ENCODE measurements at places on chromosomes 4 and X.

DNA sequence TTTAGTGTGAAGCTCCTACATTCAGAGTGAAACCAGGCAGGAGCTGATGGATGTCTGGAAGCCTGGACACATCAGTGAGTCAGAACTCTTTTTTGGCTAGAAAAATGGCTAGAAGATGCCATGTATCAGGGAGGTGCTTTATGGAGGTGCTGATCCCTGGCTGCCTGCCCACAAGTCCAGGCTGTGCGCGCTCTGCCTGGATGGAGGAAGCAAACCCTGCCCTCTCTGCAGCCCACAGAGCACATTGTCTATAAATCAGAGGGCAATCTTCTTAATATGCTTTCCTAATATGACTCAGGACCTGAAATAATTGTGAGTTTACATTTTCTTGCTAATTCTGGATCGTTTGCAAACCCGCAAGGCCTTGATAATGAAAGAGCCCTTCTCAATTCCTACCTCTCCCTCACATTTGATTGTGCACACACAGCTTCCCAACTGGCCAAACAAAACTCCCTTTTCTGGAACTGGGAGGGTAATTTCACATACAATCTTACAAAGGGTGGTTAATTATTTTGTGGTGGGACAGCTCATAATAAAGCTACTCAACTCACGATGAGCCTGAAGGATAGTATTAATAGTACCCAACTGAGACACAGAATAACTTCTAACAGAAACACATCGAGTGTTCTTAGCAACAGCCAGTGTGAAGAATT lies 11.7 kb downstream of the MFAP3L start:
- no peak for DNase-seq

- DNase-seq, result peak; percentile 58
Measured at GRCh38 chr4:17447675-17448298, 64.1 kb downstream of the QDPR start.

GRCh38 chr4:163665521-163666331 lies 171.2 kb downstream of the TMA16 start:
- no peak for DNase-seq

GRCh38 chrX:69113723-69114122 lies 51.5 kb downstream of the PJA1 start:
- no peak for DNase-seq

GRCh38 chr4:38166082-38166481 lies 205.9 kb downstream of the PTTG2 start:
- DNase-seq, result no peak

DNA sequence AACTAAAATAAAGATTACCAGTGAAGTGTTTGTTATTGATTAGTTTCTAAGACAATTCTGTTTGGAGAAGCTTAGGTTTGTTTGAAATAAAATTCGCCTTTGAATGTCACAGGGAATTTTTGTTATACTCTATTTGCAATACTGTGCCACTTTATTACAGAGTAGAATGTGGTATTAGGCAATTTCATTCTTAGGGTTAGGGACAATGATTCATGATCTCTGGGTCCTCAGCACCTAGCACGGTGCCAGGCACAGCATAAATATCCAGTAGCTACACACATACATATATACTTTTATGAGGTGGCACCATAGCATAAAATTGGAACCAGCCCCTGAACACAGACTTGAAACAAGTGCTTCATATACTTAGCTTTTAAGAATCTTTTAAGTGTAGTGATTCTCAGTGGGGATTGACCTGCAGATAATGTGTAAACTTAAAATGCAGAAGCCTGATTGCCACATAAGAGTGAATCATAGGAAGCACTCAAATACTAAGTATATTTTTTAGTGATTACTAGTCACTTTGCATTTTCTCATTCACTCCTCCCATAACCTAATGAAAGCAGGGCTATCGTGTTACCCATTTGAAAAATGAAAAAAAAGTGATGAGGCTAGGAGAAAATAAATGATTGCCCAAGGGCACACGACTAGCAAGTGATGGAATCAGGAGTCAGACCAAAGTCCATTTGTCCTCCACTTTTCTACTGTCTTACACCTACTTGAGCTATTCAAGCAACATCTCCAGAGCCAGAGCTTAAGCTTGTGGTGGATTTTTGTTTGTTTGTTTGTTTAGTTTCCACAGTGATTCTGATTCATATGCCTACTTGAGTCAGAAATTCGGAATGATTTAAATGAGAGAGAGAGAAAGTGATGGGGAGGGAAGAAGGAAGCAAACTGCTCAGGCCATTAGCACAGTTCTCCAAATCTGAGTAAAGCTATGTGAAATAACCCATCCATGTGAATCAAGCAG lies 366.0 kb upstream of the FGF13 start:
- DNase-seq, result no peak

- no peak for DNase-seq
Measured at GRCh38 chrX:28278251-28278650, 297.0 kb upstream of the DCAF8L1 start.

DNA sequence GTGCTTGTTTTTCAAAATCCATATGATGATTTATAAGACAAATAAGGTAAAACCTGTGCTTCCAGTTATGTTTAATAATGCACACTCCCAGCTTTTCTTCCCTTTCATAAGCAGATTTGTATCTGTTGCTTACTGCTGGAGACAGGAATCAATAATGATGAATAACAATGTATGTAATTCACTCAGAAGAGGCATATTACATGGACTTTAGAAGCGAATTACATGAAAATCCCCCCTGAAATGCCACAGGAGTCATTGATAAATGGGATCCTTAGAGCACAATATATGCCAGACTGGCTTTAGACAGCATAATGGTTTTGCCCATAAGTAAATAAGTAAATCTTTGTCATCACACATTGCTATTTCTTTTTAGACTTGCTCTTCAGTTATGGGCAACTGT lies 892.3 kb downstream of the CCSER1 start:
- no peak for DNase-seq

GRCh38 chr4:143358923-143359643 lies 22.4 kb downstream of the GAB1 start:
- DNase-seq, result no peak

DNA sequence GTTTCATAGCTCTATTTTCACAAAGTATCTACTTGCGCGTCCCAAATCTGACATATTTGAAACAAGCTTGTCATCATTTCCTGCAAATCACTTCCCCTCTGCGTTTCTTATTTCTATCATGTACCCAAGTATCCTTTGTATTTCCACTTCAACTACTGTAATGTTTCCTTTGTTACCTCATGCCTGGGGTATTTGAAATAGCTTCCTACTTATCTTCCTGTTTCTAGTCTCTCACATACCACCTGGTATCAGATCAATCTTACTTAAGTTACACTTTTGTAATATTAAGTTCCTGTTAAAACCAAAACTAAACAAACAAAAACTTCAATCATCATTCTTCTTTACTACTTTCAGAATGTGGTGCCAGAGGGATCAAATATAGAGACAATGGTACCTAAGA lies 93.6 kb upstream of the SMAD1 start:
- DNase-seq, result no peak

DNA sequence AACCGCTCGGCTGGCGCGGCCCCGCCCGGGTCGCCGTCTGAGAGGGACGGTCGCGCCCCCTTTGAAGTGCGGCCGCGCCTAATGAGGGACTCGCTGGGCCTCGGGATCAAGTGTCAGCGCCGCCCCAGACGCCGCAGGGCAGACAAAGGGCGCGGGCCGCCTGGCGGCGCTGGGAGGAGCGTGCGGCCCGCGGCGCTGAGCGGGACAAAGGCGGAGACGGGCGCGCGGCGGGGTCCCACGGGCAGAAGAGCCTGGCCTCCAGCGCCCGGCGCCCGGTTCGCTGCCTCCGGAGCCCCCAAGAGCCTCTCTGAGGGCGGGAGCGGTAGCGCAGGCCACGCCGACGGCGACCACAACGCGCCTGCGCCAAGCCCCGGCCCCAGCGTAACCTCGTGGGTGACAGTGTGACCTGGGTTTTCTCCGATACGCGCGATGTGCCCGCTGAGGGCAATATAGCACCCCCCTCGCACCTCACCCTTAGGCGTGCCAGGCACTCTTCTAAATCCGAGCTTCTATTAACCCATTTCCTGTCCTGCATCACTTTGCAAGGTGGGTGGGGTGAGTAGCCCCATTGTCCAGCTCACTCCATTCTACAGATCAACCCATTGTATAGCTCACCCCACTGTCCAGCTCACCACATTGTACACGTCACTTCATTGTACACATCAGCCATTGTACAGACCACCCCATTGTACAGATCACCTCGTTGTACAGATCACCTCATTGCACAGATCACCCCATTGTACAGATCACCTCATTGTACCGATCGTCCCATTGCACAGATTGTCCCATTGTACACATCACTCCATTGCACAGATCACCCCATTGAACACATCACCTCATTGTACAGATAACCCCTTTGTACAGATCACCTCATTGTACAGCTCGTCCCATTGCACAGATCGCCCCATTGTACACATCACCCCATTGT lies 33.7 kb upstream of the STX18 start:
- peak; percentile 71 for DNase-seq

GRCh38 chr4:123564758-123565346 lies 168.3 kb downstream of the SPRY1 start:
- DNase-seq, result peak; percentile 41

- no peak for DNase-seq
Measured at GRCh38 chrX:104621781-104622180, 55.8 kb downstream of the IL1RAPL2 start.

DNA sequence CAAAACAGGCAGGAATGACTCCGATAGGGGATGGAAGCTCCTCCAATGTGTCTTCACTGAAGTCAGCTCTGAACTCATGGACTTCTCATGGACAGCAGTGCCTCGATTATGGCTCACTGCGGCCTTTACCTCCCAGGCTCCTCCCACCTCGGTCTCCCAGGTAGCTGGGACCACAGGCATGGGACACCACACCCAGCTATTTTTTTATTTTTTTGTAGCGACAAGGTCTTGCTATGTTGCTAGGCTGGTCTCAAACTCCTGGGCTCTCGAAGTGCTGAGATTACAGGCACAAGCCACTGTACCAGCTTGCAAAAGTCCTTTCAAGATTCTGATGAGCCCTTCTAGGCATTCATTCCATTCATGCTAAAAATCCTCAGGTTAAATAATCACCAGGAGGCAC lies 181.5 kb downstream of the NSUN7 start:
- DNase-seq, result no peak

DNA sequence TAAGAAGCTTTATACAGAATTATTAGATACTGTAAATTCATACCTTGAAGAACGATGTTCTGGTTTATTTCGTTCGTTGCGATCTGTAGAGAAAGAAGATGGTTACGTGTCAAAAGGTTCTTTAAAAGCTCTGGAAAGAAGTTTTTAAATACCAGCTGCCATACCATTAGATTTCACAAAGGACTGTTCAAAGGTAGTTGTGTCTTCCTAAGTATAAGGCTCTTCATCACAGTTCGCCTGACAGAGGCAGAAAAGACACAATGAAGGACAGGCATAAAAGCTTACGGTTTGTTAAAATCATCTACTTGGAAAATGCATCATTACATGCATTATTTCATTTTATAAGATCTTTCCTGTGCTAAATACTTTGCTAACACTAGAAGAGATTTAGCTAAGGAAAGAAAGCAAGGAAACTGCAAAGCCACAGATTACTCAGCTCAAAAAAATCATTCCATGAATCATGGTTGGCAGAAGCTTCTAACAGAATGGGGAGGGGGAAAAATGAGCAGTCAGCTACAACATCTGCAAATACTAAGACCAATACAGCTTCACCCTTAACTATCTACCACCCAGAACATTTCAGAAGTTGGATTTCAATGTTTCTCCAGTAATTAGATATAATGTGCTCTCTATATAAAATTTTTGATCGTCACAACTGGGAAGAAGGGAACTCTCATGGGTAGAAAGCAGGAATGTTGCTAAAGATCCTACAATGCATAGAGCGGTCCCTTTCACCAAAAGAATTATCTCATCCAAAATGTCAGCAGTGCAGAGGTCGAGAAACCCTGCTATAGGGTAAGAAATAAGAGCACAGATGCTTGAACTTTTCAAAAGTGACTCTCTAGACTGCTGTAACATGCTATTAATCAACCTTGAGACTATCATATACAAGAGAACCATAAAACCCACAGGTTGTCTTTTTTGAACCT lies 50.7 kb upstream of the PRSS48 start:
- no peak for DNase-seq

GRCh38 chr4:51931461-51931860 lies 88.5 kb downstream of the DCUN1D4 start:
- DNase-seq, result no peak

DNA sequence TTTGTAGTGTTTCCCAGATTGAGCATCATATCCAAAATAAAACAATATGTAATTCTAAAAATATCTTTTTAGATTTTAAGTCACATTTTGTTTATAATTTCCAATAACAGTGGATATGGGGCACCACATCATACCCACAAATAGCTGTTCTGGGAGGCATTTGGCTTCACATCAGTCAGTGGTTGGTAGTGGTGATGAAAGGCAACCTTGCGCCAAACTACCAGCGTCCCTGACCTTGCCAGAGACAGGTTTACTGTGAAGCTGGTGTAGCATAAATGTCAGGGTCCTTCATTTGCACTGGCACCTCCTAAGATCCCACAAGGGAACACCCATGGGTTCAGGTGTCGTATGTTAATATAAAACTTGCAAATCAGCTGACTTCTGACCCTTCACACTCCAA lies 222.2 kb downstream of the DCTD start:
- no peak for DNase-seq

DNA sequence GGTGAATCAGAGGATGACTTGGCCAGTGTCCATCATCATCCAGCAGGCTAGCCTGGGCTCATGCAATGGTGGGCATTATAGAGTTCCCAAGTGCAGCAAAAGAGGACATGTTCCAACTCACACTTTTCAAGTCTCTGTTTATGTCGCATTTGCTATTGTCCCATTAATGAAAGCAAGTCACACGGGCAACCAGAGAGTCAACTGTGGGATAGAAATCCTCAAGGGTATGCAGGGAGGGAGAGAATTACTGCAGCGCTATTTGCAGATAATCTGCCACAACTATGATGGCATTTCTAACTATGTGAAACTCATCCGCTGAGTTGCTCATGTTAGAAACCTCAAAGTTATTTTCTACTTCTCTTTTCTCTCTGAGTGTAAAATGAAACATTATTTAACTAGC lies 78.5 kb upstream of the TAB3 start:
- DNase-seq, result no peak

- no peak for DNase-seq
Measured at GRCh38 chr4:125283707-125284279, 31.0 kb upstream of the FAT4 start.

GRCh38 chrX:150365990-150366911 lies 3.1 kb downstream of the MAMLD1 start:
- peak; percentile 56 for DNase-seq

- DNase-seq, result no peak
Measured at GRCh38 chr4:87049508-87049907, 114.7 kb downstream of the AFF1 start.

DNA sequence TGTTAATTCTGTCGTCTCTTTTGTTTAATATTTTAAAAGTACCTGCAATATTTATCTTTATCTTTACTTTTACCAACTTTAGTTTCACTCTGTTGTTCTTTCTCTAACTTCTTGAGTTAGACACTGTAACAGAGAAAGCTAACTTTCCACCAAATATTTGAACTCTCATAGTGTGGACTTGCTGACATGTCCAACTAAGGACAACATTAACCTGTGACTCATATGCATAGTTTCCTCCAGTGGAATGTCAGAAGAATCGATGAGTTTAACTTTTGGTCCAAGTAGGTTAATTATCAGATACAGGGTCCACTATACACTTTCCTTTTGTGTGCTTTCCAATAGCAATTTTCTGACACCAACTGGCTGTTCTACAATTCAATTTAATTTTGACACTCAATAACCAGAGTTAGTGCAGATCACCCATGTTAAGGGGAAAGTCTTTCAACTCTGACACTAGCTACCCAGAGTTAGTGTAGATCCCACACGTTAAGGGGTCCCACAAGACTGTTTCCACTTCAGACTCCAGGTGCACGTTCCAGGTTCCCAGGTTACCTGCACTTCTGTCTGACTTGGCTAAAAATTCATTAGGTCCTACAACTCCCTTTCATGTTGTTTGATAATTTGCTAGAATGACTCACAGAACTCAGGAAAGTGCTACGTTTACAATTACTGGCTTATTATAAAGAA lies 559.0 kb upstream of the AMOT start:
- no peak for DNase-seq

All from thyroid gland (tissue), 4 donors.